ENCODE measurements at places on chromosomes 1 and 21. TPM values are rescaled to one million over a fixed set of nuclear protein-coding genes. Genes with fewer than 3 reads are reported as not detected.

HLX gene
- total RNA-seq = 37.2 TPM

OR6K3 gene
- not detected for total RNA-seq

SLC16A1 gene
- 52.9 TPM for total RNA-seq

CFAP74 gene
- total RNA-seq = not detected

F3 gene
- 418 TPM for total RNA-seq

PADI3 gene
- not detected for total RNA-seq

MXRA8 gene
- 109 TPM for total RNA-seq

DENND2D gene
- 33.0 TPM for total RNA-seq

SPATA1 gene
- total RNA-seq = 0.71 TPM

SMIM1 gene
- total RNA-seq = 3.7 TPM

HSD11B1 gene
- 83.7 TPM for total RNA-seq

CNKSR1 gene
- total RNA-seq = 1.7 TPM

ADAM30 gene
- not detected for total RNA-seq

PRAMEF2 gene
- not detected for total RNA-seq

ADGRL2 gene
- total RNA-seq = 37.1 TPM

CRYBG2 gene
- 0.06 TPM for total RNA-seq

NBPF6 gene
- total RNA-seq = not detected

DNAJC28 gene
- 1.6 TPM for total RNA-seq

NBPF4 gene
- not detected for total RNA-seq

DPT gene
- total RNA-seq = 310 TPM

LRIG2 gene
- 13.4 TPM for total RNA-seq

C8A gene
- not detected for total RNA-seq

C1orf116 gene
- 0.10 TPM for total RNA-seq

KRTAP21-2 gene
- total RNA-seq = not detected

THEM5 gene
- total RNA-seq = not detected

IGFN1 gene
- total RNA-seq = not detected

RASAL2 gene
- total RNA-seq = 17.3 TPM

TNFRSF18 gene
- total RNA-seq = 0.80 TPM

MAN1C1 gene
- 21.9 TPM for total RNA-seq

RHBDL2 gene
- 1.1 TPM for total RNA-seq

PROX1 gene
- 4.1 TPM for total RNA-seq

CRYAA gene
- total RNA-seq = not detected

FAM76A gene
- 15.3 TPM for total RNA-seq

FAM177B gene
- total RNA-seq = not detected

B3GALT5 gene
- 0.06 TPM for total RNA-seq

COL11A1 gene
- total RNA-seq = 0.22 TPM

GSTM5 gene
- 13.1 TPM for total RNA-seq

MORN1 gene
- 4.4 TPM for total RNA-seq

SPAG17 gene
- total RNA-seq = not detected

BSND gene
- not detected for total RNA-seq

TRIM45 gene
- total RNA-seq = 0.64 TPM

PDE9A gene
- total RNA-seq = 7.9 TPM

OR2M3 gene
- total RNA-seq = not detected

SPRR2B gene
- not detected for total RNA-seq

CYP4Z1 gene
- 2.5 TPM for total RNA-seq

IARS2 gene
- total RNA-seq = 78.5 TPM

RNU1-1 gene
- 6,165 TPM for total RNA-seq

KRTAP13-4 gene
- not detected for total RNA-seq

MCOLN2 gene
- 0.29 TPM for total RNA-seq

SH3BGR gene
- total RNA-seq = 3.4 TPM

Data from mesenteric fat pad (tissue), 1 donor.